ENCODE measurements at places on chromosomes 4 and X. TPM values are rescaled to one million over a fixed set of nuclear protein-coding genes. Genes with fewer than 3 reads are reported as not detected.
A peak's percentile ranks its signal among the peaks of the same experiment; 100 is the strongest.

Gene SHROOM2
- total RNA-seq, result 0.22 TPM

GRCh38 chr4:87420276-87420830, 2.0 kb upstream of the NUDT9 start:
- DNase-seq, result no peak

DNA sequence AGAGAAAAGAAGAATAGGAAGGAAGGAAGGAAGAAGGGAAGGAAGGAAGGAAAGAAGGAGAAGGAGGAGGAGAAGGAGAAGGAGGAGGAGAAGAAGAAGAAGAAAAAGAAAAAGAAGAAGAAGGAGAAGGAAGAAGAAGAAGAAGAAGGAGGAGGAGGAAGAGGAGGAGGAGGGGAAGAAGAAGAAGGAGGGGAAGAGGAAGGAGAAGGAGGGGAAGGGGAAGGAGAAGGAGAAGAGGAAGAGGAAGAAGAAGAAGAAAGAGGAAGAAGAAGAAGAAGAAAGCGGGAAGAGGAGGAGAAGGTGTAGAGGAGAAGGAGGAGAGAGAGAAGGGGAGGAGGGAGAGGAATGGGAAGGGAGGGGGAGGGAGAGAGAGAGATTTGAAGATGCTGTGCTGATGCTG, 22.6 kb downstream of the CCKAR start:
- DNase-seq, result no peak

DNA sequence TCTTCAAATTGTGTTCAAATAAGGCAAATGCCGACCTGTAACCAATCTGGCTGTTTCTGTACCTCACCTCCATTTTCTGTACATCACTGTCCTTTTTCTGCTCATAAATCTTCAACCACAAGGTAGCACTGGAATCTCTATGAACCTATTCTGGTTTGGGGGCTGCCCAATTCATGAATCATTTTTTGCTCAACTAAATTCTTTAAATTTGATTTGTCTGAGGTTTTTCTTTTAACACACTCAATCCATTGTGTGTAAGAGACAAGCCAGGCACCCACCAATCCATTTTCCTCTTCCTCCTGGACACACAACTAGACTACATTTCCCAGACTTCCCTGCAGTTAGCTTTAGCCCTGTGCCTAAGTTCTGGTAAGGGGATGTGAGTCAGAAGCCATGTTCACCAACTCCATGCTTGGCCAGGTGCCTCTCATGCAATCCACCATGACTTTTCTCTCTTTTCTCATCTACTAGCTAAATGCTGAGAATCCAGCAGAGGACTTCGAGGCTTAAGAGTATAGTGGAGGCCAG, 193.2 kb upstream of the KLF3 start:
- no peak for DNase-seq

DNA sequence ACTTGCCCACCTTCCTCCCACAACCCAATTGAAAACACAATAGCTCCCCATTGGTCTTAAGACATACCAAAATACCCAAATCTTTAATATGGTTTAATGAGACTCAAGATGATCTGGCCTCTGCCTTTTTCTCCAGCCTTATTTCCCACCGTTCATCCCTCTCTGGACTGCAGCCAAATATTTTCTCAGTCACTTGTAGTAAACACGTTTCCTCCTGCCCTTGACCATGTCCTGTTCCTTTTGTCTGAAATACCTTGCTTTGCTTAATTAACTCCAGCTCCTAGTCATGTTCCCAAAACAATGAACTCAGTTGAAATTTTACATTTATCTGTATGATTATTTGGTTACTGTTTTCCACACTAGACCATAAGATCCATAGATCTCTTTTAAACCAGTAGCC, 8.4 kb upstream of the NUP54 start:
- peak; percentile 2 for DNase-seq

DNA sequence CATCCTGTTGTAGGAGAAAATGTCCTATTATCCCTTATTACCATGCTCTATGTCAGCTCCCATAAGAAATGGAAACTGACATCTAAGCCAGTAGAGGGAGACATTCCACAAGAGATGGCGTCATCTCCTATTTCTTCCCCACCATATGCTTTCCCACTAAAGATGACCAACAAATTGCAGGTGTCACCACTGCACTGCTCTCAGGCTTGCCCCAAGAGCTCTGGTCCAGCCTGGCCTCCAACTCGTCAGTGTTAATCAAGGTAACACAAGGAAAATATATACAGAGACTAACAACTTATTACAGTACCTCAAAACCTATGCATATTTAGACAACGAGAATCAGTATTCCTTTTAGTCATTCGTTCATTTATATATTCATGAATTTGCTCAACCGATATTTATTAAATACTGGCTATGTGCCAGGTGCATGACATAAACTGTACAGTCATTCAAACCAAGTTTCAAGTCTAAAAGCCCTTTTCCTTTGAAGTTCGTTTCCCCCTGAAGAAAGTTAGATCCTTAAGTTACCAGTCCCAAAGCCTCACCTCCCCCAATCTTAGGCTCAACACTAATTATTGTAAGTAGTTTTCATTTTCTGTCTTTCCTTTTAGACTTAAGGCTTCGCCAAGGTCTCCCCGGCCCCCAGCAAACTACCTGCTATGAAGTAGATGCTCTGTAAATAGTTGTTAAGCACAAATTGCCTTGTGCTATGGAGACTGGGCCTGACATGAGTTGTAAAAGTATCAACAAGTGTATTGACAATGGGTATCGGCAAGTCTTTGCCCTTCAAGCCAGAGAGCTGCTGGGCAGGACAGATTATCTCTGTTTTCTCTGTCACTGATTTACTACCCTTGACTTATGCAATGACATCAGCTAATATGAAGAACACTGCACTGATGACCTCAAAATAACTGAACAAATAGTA, 3.1 kb upstream of the FGB start:
- peak; percentile 67 for DNase-seq

DNA sequence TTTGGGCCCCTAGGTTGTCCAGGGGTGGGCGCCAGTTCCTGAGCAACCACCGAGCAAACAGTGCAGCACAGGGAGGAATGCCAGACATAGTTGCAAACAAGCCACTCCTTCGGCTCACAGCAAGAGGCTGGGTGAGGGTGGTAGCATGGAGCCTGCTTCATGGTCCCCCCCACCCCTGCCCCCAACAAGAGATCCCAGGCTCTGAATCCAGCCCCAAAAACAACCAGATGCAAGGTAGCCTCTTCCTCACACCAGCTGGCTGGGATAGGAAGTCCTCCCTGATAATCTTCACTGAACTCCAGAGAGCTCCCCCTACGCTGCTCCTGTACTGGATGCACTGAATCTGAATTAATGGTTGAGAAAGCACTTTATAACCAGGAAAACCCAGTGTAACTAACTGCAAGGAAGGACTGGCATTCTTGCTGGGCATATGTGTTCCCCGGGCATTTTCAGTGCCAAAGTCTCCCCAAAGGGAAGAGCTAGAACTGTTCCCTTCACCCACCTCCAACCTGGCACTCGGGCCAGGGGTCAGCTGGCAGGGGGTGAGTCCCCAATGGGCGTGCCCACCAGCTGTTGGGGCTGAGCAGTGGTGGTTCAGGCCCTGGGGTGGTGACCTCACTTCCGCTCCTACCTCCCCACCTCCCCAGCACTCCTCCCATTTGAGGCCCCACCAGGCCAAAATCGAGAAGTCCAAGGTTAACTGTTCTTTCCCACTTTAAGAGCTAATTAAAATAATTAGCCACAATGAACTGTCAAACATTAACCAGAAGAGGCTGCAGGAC, 1.5 kb downstream of the ELF4 start:
- peak; percentile 62 for DNase-seq

DNA sequence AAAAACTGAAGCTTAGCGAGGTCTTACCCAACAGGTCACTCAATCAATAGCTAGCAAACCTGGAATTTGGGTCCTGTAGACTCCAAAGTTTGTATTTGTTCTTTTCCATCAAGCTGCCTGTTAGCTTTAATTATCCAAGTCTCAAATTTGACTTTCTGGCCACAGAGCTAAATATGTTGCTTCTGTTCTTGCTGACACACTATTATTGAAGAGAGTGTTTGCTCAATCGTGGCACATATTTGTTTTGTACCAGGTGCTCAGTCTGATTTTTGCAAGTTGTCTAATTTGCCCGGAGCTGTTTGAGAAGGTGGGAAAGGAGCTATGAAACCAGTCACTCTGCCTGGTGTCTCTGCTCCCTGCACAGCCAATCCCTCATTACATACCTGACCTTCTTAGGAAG, 41.7 kb upstream of the FRMD7 start:
- DNase-seq, result no peak

DNA sequence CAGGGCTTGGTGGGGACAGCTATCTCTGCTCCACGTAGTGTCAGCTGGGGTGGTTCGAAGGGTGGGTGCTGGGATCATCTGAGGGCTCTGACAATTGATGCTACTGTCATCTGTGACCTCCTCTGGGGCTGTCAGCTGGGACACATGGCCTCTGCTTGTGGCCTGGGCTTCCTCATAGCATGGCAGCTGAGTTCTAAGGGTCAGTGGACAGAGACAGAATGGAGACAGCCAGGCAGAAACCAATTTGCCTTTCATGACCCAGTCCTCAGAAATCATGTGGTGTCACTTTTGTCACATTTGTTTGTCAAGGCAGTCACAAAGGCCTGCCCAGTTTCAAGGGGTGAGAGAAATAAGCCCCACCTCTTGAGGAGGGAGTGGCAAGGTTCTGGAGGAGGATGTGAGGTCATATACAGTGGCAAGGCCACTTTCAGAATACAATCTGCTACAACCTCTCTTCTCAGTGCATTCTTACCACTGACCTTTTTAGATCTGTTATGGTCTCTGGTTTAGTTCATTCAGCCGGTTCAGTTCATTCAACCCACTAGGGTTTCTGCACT, 103.6 kb upstream of the BCOR start:
- DNase-seq, result no peak

DNA sequence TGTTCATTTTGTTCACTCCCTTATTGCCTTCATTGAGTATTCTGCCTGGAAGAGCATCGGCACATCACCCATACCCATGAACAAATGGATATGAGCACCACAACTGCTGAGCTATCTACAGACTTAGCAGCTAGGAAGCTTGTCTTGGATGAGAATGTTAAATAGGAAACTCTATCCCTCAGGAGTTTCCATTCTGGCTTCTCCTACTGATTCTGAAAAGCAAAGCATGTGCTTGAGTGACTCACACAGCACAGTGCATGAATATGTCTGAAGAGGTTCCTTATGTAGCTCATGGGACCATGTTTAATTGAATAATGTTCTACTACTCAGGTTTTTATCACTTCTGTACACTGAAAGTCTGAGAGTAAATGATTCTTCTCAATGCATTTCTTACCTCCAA, 57.3 kb upstream of the MXRA5 start:
- DNase-seq, result peak; percentile 55

- DNase-seq, result peak; percentile 87
Measured at GRCh38 chrX:65644621-65645289, 22.7 kb upstream of the MSN start.

GRCh38 chr4:25532591-25532990, 123.1 kb upstream of the SLC34A2 start:
- DNase-seq, result peak; percentile 3

- DNase-seq, result peak; percentile 0
Measured at GRCh38 chrX:42567268-42567667, 210.7 kb downstream of the PPP1R2C start.

DNA sequence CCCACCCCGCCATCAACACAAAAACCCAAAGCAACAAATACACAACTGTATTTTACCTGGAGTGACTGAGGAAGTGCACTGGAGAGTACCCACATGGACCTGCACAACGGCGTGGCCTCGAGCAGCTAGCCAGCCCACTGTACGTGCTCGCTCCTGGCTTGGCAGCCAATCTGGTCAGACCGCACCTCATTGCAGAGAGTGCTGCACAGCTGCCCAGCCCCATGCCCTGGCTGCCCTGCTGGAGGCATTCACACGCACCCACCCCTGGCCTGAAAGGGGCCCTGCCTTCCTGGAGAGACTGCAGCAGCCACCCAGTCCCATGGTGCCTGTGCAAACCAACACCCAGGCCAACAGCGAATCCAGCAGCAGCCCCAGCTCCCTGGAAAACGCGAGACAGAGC, 116.3 kb downstream of the GALNTL6 start:
- DNase-seq, result no peak

All from GM23248 (cell line).